ENCODE measurements at places on chromosomes 13 and 19.

DNA sequence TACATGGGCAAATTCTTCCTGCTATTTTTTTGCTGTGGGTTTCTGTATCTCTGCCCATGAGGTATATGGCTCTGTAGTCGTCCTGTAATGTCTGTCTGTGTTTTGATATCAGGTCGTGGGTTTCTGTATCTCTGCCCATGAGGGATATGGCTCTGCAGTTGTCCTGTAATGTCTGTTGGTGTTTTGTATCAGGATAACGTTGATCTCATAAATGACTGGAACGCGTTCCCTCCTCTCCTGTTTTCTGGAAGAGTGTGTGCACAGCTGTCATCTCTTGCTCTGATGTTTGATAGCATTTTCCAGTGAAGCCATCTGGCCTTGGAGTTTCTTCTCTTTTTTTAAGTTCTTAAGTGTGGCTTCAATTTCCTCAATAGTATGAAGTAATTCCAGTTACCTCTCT is 57.2 kb downstream of the SOX1 start:
- no peak for DNase-seq

DNA sequence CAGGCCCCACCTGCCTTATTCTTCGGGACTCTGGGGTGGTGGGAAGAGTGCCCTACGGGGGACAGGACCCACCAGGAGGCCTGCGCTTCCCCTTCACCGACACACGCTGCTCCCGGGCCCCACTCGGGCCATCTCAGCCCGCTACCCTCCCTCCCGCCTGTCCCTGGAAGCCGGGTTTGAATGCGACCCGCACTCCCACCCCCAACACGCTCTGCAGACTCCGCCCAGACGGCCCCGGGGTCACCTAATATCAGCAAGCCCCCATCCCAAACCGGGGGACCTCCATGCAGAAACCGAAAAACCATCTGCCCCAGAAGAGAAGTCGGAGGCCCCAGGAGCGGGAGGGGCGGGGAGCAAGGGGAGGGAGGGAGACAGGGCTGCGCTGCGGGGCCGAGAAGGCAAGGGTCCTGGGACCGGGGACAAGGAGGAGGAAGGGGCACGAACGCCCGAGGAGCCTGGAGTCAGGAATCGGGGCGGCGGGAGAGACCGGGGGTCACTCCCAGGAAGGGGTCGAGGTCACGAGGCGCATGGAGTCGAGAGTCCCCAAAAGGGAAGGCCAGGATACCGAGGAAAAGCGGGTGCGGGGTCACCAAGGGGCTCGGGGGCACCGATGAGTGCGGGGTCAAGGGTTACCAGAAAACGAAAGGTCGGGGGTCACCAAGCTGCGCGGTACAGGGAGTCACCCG is 766 bp downstream of the SBNO2 start:
- no peak for DNase-seq

GRCh38 chr13:109586509-109587346 is 199.7 kb downstream of the IRS2 start:
- DNase-seq: no peak

- DNase-seq: peak; percentile 16
These were observed 78.8 kb downstream of the MZT1 start for GRCh38 chr13:72648513-72649065.

- DNase-seq: peak; percentile 98
These were observed 1.1 kb upstream of the WBP4 start for GRCh38 chr13:41060082-41060723.

DNA sequence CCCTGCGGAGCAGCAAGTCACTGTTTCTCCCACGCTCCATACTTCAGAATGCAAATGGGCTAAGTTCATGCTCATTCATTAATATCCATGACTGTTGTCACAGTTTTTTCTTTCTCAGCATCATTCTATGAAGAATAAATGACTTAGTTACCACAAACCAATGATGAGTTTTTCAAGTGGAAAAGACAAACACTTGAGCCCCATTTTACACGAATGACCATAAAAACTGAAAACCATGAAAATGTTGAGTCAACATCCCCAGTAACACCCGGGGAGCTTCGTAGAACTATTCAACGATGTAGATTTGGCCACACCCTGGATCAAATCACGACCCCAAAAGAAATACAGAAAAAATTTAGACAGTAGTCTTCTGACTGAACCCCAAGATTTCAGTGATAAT is 99.8 kb upstream of the GJB6 start:
- no peak for DNase-seq

GRCh38 chr19:35993923-35994598 is 927 bp upstream of the SDHAF1 start:
- no peak for DNase-seq

DNA sequence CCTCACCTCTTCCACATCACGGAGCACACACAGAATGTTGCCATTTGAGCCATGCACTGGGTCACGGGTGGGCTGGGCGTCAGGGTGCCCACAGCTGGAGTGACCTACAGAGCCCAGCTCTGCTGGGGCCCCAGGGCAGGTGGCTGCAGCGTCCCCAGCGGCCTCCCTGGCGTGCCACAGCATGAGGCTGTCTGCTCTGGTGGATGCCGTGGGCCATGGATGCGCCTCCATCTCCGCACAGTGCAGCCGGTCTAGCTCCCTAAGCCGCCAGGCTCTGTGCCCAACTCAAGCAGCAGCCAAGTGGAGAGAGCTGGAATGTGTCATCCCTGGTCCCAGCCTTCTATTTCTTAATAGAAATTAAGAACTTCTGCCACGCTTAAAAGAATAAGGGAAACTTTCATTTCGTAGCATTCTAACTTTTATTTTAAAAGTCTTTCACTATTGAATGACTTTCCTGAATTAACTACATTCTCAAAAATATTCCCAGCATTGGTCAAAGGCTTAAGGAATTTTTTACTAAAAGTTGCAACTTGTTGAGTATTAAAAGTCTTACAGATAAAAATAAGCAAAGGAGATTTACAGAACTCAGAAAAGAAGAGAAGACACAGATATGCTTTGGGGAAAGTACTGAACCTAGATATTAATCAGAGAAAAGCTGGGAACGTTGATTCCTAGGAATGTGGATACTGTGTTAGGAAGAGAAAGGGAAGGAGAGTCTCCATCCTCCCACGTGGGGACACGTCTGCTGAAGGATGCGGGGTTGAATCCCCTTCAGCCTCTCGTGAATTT is 59.3 kb downstream of the ATP11A start:
- no peak for DNase-seq

DNA sequence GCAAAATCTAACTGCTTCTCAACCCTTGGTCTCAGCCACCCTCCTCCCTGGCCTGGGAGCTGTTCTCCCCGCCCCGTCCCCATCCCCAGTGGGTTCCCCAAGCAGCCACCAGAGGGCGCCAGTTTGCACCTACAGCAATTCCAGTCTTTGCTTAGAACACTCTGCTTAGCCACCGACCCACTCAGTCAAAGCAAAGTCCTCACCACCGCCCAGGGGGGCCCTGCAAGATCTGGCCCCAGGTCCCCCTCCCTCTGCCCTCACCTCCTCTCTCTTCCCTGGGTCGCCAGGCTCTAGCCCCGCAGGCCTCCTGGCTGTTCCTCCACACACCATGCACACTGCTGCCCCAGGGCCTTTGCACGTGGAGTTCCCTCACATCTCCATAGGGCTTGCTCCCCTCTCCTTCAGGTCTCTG is 12.4 kb downstream of the TMEM143 start:
- DNase-seq: peak; percentile 89

DNA sequence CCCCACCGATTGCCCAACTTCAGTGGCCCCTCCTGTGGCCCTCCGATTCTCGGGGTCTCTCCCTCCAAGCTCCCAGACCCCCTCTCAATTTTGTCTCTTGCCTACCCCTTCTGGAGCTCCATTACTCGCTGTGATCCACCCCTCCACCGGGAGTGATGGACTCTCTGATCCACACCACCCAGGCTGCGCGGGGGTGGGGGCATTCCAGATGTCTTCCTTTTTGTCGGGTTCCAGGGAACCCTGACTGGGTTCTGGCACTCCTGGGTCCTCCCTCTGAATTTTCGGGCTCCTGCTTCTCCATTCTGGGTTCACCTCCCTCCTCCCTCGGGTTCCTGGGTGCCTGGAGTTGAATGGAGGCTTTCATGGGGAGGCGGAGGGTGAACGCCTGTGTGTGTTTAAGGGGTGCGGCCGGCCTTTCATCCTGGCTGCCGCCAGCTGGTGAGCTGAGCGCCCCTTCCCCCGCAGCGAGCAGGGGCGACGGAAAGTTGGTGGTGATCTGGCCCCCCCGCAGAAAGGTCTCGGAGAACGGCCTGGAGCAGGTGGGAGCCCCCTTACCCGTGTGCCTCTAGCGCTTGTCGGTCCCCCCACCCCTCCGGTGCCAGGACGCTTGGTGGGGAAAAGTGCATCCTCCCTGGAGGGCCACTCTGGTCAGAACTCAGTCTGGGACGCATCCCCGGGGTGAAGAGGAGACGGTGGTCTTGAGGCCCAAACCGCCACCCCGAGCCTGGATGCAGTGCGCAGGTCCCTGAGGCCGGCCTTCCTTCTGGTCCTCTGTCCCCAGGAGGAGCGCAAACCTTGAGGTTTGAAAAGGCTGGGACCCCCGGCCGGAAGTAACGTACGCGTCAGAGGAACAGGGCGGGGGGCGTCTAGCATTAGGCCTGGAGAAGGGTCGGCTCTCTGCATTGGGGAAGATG is 1.6 kb downstream of the MISP3 start:
- peak; percentile 27 for DNase-seq

- DNase-seq: no peak
These were observed 12.7 kb upstream of the FKRP start for GRCh38 chr19:46732966-46733689.

- no peak for DNase-seq
These were observed 8.5 kb downstream of the RFX1 start for GRCh38 chr19:13997631-13997962.

GRCh38 chr19:46515879-46516350 is 20.2 kb upstream of the PNMA8B start:
- DNase-seq: peak; percentile 51

DNA sequence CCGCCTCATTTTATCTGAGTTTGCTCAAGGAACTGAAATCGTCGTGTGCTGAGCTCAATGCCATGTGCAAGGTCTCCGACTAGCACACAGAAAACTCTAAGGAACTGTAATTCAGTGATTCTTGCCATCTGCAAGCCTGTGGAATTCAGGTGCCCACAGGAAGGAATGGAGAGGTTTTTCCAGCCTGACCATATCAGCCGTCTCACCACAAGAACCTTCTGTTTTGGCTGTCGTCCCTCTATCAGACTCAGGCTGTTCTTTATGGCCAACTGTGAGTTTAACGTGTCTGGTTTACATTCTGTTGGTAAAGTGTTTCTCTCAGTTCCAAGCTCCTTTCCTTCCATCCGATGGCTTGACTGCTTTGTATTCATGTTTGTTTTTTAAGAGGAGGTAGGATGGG is 293.5 kb downstream of the SPRY2 start:
- no peak for DNase-seq

All from NCI-H526 (cell line).